ENCODE measurements at places on chromosomes 12 and 14. TPM values are rescaled to one million over a fixed set of nuclear protein-coding genes. Genes with fewer than 3 reads are reported as not detected.
A peak's percentile ranks its signal among the peaks of the same experiment; 100 is the strongest.

DNA sequence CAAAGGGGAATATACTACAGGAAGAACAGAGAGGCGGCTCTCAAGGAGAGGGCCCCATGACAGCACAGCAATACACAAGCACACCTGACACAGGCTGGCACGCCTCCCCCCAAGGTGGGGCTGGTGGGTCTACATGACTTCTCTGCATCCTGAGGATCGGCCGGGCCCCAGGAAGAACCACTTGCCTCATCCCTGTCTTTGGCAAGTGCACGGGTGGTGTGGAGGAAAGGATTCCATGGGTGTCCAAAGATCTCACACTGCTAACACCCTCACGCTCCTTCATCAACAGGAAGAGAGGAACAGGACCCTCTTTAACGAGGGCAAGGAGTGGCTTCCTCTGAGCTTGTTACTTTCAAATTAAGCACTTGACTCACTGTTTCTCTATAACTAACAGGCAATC, 7.3 kb downstream of the VAMP1 start:
- H3K27me3 ChIP-seq = no peaks in the 10 kb centered on the region
- H3K36me3 ChIP-seq = peaks cover 89% of the 10 kb centered on the region
- peak; percentile 75 for DNase-seq

- peaks cover 36% of the 10 kb centered on the region for H3K27me3 ChIP-seq
- no peaks in the 10 kb centered on the region for H3K36me3 ChIP-seq
- DNase-seq = no peak
- no peak overlapping the region for H3K27ac ChIP-seq
- H3K4me1 ChIP-seq = no peaks in the 10 kb centered on the region
These were observed 13.7 kb upstream of the FGF23 start for GRCh38 chr12:4393211-4393610.

DNA sequence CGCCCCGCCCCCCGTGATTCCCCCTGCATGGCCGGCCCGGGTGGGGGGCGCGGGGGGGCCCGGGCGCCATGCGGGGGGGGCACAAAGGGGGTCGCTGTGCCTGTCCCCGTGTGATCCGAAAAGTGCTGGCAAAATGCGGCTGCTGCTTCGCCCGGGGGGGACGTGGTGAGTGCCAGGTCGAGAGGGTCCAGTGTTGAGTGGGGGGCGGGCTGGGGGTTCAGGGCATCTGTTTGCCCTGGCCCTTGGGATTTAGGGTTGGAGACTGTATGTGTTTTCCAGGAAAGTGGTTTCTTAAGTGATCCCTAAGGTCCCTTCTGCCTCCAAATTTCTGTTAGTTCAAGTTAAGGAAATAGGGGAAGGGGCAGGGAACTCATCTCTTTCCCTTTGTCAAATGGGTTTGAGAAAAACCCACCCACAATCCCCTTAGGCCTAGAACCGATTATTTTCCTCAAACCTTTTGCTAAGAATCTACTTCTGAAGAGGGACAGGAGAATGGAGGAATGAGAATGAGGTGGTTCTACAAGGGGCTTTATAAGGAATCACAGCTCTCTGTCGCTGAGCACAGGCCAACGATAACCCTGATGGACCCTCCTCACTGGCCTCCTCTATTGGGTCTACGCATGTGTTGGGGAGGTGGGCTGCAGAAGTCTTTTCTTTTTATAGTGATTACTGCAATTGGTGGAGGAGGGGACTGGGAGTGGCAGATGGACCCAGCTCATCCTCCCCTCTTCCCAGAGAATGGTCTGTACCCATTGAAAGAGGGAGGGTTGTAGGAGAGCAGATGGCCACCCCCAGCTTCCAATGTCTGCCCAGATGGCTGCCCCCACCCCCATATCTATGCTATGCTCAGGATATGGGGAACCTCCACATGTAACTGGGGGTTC, 834 bp downstream of the ARHGEF25 start:
- peaks cover 53% of the 10 kb centered on the region for H3K27me3 ChIP-seq
- H3K36me3 ChIP-seq = no peaks in the 10 kb centered on the region
- no peak for DNase-seq
- H3K4me3 ChIP-seq = peak overlapping the region; percentile 48
- H3K4me1 ChIP-seq = peaks cover 5% of the 10 kb centered on the region

DNA sequence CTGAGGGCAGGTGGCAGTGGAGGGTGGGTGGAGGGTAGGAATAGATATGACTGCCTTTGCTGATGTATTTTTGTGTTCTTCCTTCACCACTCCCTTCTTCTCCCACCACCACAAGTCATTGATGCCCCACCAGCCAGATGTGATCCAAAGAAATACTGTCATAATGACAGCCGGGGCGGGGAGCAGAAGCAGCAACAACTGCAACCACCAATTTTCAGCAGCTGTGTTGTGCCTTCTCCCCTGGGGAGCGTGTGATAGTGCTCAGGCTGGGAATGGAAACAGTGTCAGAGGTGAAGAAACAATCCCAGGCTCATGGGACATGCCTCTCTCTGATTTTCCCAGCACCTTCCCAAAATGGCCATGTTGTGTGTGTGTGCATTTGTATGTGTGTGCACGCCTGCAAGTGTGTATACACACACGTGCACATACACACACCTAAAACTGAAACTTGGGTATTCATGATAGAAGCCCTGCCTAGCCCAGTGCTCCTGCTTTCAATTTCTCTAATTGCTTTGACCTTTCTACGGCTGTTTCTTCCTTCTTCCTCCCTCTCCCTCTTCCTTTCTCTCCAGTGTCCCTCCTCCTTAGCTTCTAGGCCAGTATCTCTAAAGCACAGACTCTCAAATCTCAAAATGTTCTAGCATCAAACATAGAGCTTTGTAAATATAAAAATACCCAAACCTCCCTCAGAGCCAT, 299.2 kb upstream of the FKBP4 start:
- H3K27me3 ChIP-seq = peaks cover 24% of the 10 kb centered on the region
- H3K4me1 ChIP-seq = peaks cover 5% of the 10 kb centered on the region
- no peak overlapping the region for H3K4me3 ChIP-seq
- no peak overlapping the region for H3K27ac ChIP-seq
- H3K36me3 ChIP-seq = no peaks in the 10 kb centered on the region

- H3K27me3 ChIP-seq = no peaks in the 10 kb centered on the region
- H3K4me3 ChIP-seq = no peak overlapping the region
- no peaks in the 10 kb centered on the region for H3K4me1 ChIP-seq
- no peaks in the 10 kb centered on the region for H3K36me3 ChIP-seq
- no peak overlapping the region for H3K27ac ChIP-seq
These were observed 877.7 kb downstream of the SLC6A15 start for GRCh38 chr12:84034871-84035270.

GRCh38 chr12:4828176-4828575, 81.5 kb upstream of the KCNA1 start:
- H3K4me3 ChIP-seq = peak overlapping the region; percentile 92
- DNase-seq = no peak
- H3K36me3 ChIP-seq = peaks cover 19% of the 10 kb centered on the region
- peak overlapping the region; percentile 99 for H3K27ac ChIP-seq

- DNase-seq = no peak
- no peaks in the 10 kb centered on the region for H3K36me3 ChIP-seq
- no peaks in the 10 kb centered on the region for H3K27me3 ChIP-seq
These were observed 529.6 kb upstream of the TBX3 start for GRCh38 chr12:115213538-115214016.

GRCh38 chr12:107526555-107527180, 158.9 kb upstream of the PWP1 start:
- H3K4me3 ChIP-seq = no peak overlapping the region
- DNase-seq = no peak
- peaks cover 4% of the 10 kb centered on the region for H3K36me3 ChIP-seq
- peaks cover 2% of the 10 kb centered on the region for H3K4me1 ChIP-seq
- H3K27me3 ChIP-seq = no peaks in the 10 kb centered on the region
- no peak overlapping the region for H3K27ac ChIP-seq

DNA sequence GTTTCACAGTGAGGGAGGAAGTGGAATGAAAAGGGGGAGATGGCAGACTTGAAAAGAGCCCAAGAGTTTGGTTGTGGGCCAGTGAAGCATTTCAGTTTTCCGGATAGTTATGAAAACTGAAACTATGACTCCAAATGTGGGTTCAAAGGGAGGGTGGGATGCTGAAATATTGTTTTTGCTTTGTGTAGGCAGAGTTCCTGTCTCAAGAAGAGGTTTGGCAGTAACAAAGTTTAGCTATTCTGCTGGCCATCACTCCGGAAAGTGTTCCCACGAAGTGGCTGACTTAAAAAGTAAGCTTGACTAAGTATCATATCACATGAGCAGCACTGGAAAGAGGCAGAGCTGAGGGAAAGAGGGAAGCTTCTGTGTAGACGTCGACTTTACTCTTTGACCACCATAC, 85.2 kb downstream of the CAND1 start:
- peak overlapping the region; percentile 49 for H3K27ac ChIP-seq
- H3K4me3 ChIP-seq = no peak overlapping the region
- no peaks in the 10 kb centered on the region for H3K36me3 ChIP-seq
- DNase-seq = no peak
- peaks cover 15% of the 10 kb centered on the region for H3K4me1 ChIP-seq

DNA sequence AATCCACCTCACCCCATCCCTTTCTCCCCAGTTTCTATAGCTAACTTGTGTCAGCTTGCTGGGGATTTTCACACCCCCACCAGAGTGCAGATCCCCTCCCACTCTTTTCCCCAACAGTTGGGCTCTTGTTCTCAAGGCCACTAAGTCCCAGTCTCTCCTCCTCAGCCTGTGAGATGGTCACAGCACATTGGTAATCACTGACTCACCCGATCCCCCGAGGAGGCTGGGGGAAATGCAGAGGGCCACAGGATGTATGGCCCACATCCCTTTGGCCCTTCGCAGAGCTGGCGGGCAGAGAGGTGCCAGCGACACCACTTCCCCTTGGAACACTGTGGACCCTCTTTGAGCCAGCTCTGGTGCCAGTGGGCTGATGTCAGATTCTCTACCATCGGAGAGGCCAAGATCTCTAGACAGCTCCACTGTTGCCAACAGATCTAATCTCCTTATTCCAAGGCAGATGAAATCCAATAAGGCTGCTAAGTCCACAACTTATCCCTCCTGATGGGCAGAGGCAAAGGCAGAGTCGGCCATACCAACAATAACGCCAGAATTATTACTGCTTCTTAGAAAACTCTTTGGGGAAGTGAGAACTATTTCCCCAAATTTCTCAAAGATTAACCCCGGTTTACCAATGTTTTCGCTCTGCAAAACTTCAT, 1.6 kb downstream of the FMNL3 start:
- peaks cover 5% of the 10 kb centered on the region for H3K36me3 ChIP-seq
- peak overlapping the region; percentile 97 for H3K4me3 ChIP-seq
- peaks cover 45% of the 10 kb centered on the region for H3K4me1 ChIP-seq
- peaks cover 10% of the 10 kb centered on the region for H3K27me3 ChIP-seq
- peak; percentile 70 for DNase-seq

- H3K27ac ChIP-seq = no peak overlapping the region
- no peaks in the 10 kb centered on the region for H3K4me1 ChIP-seq
- no peaks in the 10 kb centered on the region for H3K27me3 ChIP-seq
- H3K4me3 ChIP-seq = no peak overlapping the region
- peaks cover 49% of the 10 kb centered on the region for H3K36me3 ChIP-seq
These were observed 35.1 kb downstream of the DHX37 start for GRCh38 chr12:124953689-124954405.

- peaks cover 8% of the 10 kb centered on the region for H3K36me3 ChIP-seq
- H3K27ac ChIP-seq = peak overlapping the region; percentile 2
- no peak overlapping the region for H3K4me3 ChIP-seq
- no peaks in the 10 kb centered on the region for H3K27me3 ChIP-seq
- no peak for DNase-seq
These were observed 132.2 kb upstream of the HIF1A start for GRCh38 chr14:61563162-61563511.

GRCh38 chr14:105322791-105323556, 8.4 kb downstream of the PACS2 start:
- no peak for DNase-seq
- peaks cover 13% of the 10 kb centered on the region for H3K4me1 ChIP-seq
- no peak overlapping the region for H3K4me3 ChIP-seq
- H3K36me3 ChIP-seq = peaks cover 4% of the 10 kb centered on the region
- no peak overlapping the region for H3K27ac ChIP-seq
- no peaks in the 10 kb centered on the region for H3K27me3 ChIP-seq

DNA sequence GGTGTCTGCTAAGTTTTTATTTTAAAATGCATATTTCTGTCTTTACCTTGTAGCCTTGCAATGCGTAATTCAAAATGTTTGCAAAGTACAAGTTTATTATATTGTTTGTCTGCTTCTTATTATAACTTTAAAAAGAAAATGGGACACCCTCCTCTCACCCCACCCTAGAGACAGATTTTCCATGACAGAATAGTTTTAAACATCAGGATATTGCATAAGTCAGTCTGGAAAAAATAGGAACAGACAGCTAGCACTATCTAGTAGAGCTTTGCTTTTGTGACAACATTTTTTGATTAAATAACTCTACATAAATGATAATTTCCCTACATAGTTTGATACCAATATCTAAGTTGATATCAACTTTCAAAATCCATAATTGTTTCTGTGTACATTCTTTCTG, 71.3 kb downstream of the PDE3A start:
- no peak overlapping the region for H3K4me3 ChIP-seq
- no peaks in the 10 kb centered on the region for H3K36me3 ChIP-seq

GRCh38 chr12:30973175-30973574, 46.6 kb downstream of the TSPAN11 start:
- H3K4me1 ChIP-seq = no peaks in the 10 kb centered on the region
- H3K4me3 ChIP-seq = no peak overlapping the region
- H3K27me3 ChIP-seq = peaks cover 2% of the 10 kb centered on the region
- DNase-seq = no peak
- no peak overlapping the region for H3K27ac ChIP-seq

GRCh38 chr12:121188227-121188626, 21.7 kb upstream of the P2RX4 start:
- peaks cover 11% of the 10 kb centered on the region for H3K36me3 ChIP-seq
- H3K4me1 ChIP-seq = peaks cover 9% of the 10 kb centered on the region
- H3K4me3 ChIP-seq = no peak overlapping the region
- no peaks in the 10 kb centered on the region for H3K27me3 ChIP-seq
- DNase-seq = no peak
- no peak overlapping the region for H3K27ac ChIP-seq

GRCh38 chr12:112238441-112238840, 113.1 kb downstream of the TRAFD1 start:
- H3K36me3 ChIP-seq = peaks cover 37% of the 10 kb centered on the region
- no peak overlapping the region for H3K4me3 ChIP-seq
- no peaks in the 10 kb centered on the region for H3K4me1 ChIP-seq
- no peaks in the 10 kb centered on the region for H3K27me3 ChIP-seq
- H3K27ac ChIP-seq = no peak overlapping the region

- H3K4me3 ChIP-seq = no peak overlapping the region
- no peaks in the 10 kb centered on the region for H3K27me3 ChIP-seq
- H3K36me3 ChIP-seq = peaks cover 1% of the 10 kb centered on the region
- H3K4me1 ChIP-seq = peaks cover 2% of the 10 kb centered on the region
These were observed 30.4 kb upstream of the BCAT1 start for GRCh38 chr12:24979329-24979728.

The SLC38A6 gene
- 5.9 TPM for total RNA-seq

The INHBE gene
- not detected for total RNA-seq

The ITGA5 gene
- total RNA-seq = 43.9 TPM

The AVPR1A gene
- not detected for total RNA-seq

The TMX1 gene
- total RNA-seq = 53.6 TPM

The C12orf50 gene
- not detected for total RNA-seq

The TPH2 gene
- not detected for total RNA-seq

The MMP17 gene
- total RNA-seq = 0.89 TPM

The IGFBP6 gene
- not detected for total RNA-seq
